CD4-positive, alpha-beta T cell treated with Interleukin-17A for 4 hours (primary cell): ENCODE measurements at places on chromosomes 12 and 14.

GRCh38 chr12:124527861-124528561 lies 39.4 kb downstream of the NCOR2 start:
- no peak for DNase-seq

DNA sequence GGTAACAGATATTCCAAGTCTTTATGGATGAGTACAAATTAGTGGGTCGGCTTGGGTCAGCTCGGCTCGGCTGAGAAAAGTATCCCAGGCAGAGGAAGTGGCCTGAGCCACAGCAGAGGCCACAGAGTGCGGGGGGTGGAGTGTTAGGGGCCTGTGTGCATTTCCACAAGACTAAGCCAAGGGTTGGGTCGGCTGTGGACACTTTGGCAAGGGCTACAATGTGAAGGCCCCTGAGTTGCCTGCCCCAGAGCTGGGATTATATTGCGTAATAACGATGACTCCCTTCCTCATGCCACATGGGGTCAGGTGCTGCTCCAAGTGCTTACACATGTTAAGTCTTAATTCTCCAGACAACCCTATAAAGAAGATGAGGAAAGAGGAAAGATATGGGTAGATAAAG lies 11.4 kb downstream of the EVL start:
- no peak for DNase-seq

GRCh38 chr14:42130815-42131214 lies 524.1 kb downstream of the LRFN5 start:
- DNase-seq: no peak

DNA sequence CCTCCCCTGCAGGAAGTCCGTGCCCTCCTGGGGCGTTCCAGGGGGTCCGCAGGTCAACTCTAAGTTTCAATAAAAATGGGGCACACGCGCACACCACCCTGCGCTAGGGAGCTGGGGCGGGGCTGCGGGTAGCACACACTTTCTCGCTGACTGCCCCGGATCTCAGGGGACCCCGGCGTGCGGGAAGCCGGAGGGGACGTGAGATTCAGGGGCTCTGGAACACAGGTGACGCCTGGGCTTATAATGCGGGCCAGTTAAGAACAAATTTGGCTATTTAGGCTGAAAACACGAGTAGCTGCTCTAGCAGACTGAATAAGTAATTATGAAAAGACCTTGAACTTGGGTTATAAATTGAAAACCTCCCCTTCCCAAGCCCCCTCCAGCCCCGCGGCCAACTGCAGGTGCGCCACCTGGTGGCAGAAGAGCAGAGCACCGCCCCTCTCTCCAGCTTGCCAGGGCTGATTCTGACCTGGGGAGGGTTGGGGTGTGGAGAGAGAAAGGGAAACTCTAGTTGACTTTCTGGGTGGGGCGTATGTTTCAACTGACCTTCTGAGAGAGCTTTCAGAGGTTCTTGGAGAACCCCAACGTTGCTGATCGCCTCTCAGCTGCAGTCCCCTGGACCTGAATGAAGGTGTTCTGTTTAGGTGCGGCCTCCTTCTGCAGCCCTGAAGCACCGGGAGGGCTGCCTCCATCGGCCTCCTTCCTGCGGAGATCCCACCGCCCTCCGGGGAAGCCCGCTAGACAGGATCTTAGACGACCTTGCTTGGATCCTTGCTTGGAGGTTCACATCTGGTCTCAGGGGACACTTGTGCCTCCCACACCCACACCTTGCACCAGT lies 118.4 kb upstream of the EVL start:
- DNase-seq: peak; percentile 69

GRCh38 chr14:68359837-68360552 lies 432.9 kb downstream of the ZFP36L1 start:
- no peak for DNase-seq

- no peak for DNase-seq
Measured at GRCh38 chr14:52348279-52348678, 34.2 kb downstream of the PTGER2 start.

DNA sequence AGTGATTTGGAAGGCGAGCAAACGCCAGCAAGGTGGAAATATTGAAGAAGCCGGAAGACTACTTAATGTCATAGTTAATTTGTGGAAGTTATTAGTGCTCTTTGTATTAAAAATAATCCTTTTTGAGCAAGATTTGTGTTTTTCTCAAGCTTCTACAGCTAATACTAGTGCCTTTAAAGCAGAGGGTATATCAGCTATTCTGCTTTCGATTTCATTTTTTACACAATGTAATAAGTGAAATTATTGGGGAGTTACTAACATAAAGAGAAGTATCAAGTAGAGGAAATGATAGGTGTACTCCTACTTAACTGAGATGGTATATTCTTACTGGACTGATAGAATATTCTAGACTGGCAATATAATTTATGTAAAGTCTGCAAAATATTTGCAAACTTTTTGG lies 392.4 kb upstream of the DCN start:
- no peak for DNase-seq

DNA sequence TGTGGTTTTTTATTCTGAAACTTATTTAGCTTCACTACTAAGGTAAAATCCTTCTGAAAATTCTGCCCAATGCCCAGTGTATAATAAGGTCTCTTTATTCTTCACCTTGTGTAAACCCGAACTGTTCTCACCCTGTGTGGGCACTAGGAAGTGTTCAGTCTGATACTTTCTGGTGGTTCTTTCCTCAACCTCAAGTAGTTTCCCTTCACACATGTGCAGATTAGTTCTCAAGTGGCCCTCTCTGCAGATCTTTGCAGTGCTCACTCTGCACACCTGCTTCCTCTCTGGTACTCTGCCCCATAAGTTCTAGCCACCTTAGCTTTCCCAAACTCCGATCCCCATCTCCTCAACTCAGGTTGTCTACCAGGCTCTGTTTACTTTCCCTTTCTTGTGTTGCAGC lies 61.6 kb downstream of the RAD51B start:
- no peak for DNase-seq

DNA sequence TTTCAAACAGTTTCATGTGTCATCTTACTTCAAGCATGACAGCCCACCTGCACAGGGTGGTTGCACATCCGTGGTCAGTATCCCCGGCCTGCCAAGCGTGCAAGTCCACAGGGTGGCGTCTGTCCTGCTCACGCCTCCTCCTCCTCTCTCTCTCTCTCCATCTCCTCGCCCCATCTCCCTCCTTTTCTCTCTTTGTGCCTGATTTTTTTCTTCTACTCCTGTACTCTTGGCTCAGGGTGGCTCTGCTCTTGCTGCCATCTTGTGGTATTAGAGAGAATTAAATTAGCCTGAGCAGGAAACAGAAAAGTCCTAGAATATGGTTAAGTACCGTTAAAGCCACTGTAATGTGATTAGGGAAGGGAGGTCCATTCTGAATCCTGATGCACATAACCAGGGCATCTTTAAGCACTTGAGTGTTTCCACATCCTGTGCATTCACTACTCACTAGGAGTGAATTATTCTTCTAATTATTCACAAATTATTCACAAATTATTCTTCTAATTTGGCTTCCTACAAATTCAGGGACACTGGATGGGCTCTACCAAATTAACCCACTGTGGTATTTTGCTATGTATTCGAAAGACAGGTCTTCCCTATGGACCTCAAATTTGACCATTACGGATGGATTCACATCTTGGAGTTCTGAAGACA lies 25.5 kb upstream of the DTX1 start:
- DNase-seq: peak; percentile 11

- DNase-seq: no peak
Measured at GRCh38 chr14:103943673-103944072, 1.3 kb upstream of the RD3L start.
